Osteocyte (in vitro differentiated cells): ENCODE measurements at places on chromosomes 1 and 21.

- no peak for DNase-seq
- H3K4me3 ChIP-seq = no peak overlapping the region
- no peaks in the 10 kb centered on the region for H3K36me3 ChIP-seq
- H3K27me3 ChIP-seq = no peaks in the 10 kb centered on the region
- H3K4me1 ChIP-seq = peaks cover 17% of the 10 kb centered on the region
These were observed 18.2 kb upstream of the STMN1 start for GRCh38 chr1:25924454-25924853.

DNA sequence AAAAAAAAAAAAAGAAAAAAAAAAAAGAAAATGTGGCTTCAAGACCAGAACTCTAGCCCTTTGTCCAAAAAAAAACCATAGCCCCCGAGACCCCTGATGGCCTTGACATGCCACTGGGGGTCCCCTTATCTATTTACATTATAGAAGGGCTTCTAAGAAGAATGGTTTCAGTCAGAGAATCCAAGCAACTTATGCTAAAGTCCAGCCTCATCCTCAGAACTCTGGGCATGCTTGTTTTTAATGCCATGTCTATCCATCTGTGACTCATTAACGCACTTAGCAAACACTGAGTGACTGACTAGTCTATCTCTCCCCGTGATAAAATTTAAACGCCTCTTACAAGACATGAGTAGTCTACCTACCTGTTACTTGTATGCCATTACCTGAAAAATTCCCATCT, 29.3 kb downstream of the ERG start:
- H3K4me1 ChIP-seq = peaks cover 25% of the 10 kb centered on the region
- H3K4me3 ChIP-seq = no peak overlapping the region
- H3K36me3 ChIP-seq = peaks cover 3% of the 10 kb centered on the region
- no peaks in the 10 kb centered on the region for H3K27me3 ChIP-seq

GRCh38 chr1:113031171-113031933, 41.6 kb upstream of the LRIG2 start:
- peaks cover 2% of the 10 kb centered on the region for H3K4me1 ChIP-seq
- H3K27ac ChIP-seq = no peak overlapping the region
- H3K4me3 ChIP-seq = no peak overlapping the region
- H3K27me3 ChIP-seq = no peaks in the 10 kb centered on the region
- no peaks in the 10 kb centered on the region for H3K36me3 ChIP-seq
- DNase-seq = no peak

- peaks cover 4% of the 10 kb centered on the region for H3K4me1 ChIP-seq
- DNase-seq = no peak
- no peak overlapping the region for H3K27ac ChIP-seq
- no peak overlapping the region for H3K4me3 ChIP-seq
- no peaks in the 10 kb centered on the region for H3K36me3 ChIP-seq
These were observed 22.4 kb downstream of the CFHR4 start for GRCh38 chr1:196910215-196910614.
